ENCODE measurements at places on chromosomes 1 and 21.

- DNase-seq = no peak
These were observed 2.3 kb downstream of the LRRC8D start for GRCh38 chr1:89822999-89823628.

- no peak for DNase-seq
These were observed 17.7 kb downstream of the TEX38 start for GRCh38 chr1:46689356-46689755.

DNA sequence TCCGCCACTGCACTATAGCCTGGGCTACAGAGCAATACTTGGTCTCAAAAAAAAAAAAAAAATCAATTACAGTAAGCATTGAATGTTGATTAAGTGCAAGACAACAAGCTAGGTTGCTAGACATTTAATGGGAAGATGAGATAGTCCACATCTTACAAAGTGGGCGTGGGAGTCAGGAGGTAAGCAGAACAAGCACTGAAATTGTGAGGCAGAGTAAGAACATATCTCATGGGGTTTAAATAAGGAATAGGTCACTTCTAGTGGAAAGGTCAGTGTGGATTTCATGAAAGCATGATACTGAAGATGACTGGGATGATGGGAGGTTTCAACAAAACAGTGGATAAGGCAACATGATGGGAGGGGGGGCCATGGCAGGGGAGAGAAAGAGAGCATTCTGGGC, 1.9 kb upstream of the OLFML2B start:
- DNase-seq = no peak

DNA sequence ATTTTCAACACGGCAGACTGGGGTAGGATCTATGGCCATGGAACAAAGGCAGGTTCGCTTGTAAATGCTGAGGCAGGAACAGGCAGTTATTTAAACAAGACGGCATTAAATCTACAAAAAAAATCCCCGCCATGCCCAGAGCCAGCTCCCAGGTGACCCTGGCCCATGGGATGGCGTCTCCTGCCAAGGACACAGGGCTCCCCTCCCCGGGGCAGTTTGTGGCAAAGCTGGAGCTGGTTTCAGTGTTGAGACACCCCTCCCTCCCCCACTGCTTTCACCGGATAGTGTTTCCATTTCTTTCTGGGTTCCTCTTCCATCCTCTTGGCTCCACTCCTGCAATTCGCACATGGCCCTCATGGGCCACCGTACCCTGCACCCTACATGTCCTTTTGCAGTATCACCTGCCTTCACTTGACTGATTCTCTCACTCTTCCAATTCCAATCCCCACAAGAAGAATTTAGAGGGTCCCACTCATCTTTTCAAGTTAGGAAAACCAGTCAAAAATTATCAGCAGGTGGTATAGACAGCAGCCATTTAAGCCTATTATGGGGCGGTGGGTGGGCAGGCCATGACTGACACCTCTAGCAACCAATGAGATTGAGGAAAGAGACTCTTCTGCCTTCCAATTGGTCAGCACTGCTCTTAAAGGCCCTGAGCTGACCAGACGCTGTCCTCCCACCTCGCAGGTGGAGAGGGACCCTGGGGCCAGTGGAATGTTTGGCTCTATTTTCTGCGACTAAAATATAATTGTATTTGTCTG, 52.0 kb downstream of the OLIG1 start:
- no peak for DNase-seq

GRCh38 chr1:199759268-199759730, 268.2 kb upstream of the NR5A2 start:
- DNase-seq = no peak

- no peak for DNase-seq
These were observed 172.7 kb downstream of the TGFBR3 start for GRCh38 chr1:91712981-91713841.

DNA sequence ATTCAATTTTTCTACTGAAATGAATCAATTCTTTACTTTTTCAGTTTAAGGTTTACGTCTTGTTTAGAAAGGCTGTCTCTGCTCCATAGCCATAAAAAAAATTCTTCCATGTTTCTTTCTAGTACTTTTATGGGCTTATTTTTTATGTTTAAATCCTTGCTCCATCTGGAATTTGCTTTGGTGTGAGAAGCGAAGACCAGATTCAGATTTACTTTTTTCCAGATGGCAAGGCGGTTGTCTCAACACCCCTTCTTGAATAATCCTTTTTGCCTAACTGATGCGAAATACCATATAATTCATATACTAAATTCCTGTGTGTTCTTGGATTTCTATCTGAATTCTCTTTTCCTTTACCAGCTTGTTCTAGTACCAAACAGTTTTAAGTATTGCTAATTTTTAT, 101.5 kb downstream of the C1orf94 start:
- DNase-seq = no peak

DNA sequence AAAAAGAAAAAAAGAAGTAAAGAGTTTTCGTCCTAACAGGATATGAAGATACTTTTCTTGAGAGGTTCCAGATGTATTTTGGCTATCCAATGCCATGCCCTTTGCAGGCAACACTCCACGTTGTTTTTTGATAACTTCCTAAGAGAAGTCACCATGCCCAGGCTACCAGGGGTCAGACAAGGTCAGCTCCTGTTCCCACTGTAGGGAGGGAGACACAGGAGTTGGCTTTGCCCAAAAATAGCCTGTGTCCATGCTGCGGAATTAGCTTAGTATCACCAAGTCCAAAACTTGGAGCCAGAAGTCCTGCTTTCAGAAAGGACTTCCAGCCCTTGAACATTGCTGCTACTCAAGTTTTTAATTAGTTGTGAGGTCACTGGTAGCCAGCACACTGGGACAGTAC, 62.1 kb upstream of the NRIP1 start:
- no peak for DNase-seq

Measured in esophagus squamous epithelium (tissue), 5 donors.